Left renal cortex interstitium (tissue), 4 donors: ENCODE measurements at places on chromosomes 6 and 20. TPM values are rescaled to one million over a fixed set of nuclear protein-coding genes. Genes with fewer than 3 reads are reported as not detected.

Gene HLA-DMB
- polyA plus RNA-seq = 71.1 TPM

Gene BMP2
- polyA plus RNA-seq = 16.9 TPM

Gene CALHM5
- 2.1 TPM for polyA plus RNA-seq

Gene OR2H1
- not detected for polyA plus RNA-seq

Gene TGM2
- polyA plus RNA-seq = 35.9 TPM

Gene TCEA2
- 99.2 TPM for polyA plus RNA-seq

Gene NFKBIL1
- 18.4 TPM for polyA plus RNA-seq

Gene CD93
- polyA plus RNA-seq = 43.9 TPM

Gene REPS1
- polyA plus RNA-seq = 57.4 TPM

Gene ENPP5
- 18.4 TPM for polyA plus RNA-seq

Gene LPA
- polyA plus RNA-seq = 0.38 TPM

Gene APOBEC2
- polyA plus RNA-seq = 0.52 TPM

Gene SLC16A10
- polyA plus RNA-seq = 29.6 TPM

Gene MCHR2
- not detected for polyA plus RNA-seq

Gene VGLL2
- polyA plus RNA-seq = not detected

Gene HCRTR2
- 0.51 TPM for polyA plus RNA-seq

Gene NFKBIE
- 14.1 TPM for polyA plus RNA-seq

Gene MROH8
- polyA plus RNA-seq = 7.1 TPM

Gene FOXC1
- polyA plus RNA-seq = 79.4 TPM

Gene ARFGEF3
- polyA plus RNA-seq = 4.8 TPM

Gene MYLK4
- 1.8 TPM for polyA plus RNA-seq

Gene SOX4
- 141 TPM for polyA plus RNA-seq

Gene DAAM2
- polyA plus RNA-seq = 27.6 TPM

Gene PRIM2
- polyA plus RNA-seq = 16.6 TPM

Gene ZNF165
- 3.0 TPM for polyA plus RNA-seq

Gene NMBR
- 0.28 TPM for polyA plus RNA-seq

Gene GRM4
- 0.71 TPM for polyA plus RNA-seq

Gene SLC17A1
- 31.4 TPM for polyA plus RNA-seq

Gene MDFI
- 62.2 TPM for polyA plus RNA-seq

Gene MYB
- 4.5 TPM for polyA plus RNA-seq

Gene OR2H2
- 0.25 TPM for polyA plus RNA-seq

Gene PRSS35
- 55.3 TPM for polyA plus RNA-seq

Gene ECT2L
- 0.11 TPM for polyA plus RNA-seq

Gene MICA
- polyA plus RNA-seq = 3.6 TPM

Gene SIM1
- 21.1 TPM for polyA plus RNA-seq

Gene NOX3
- polyA plus RNA-seq = 2.1 TPM

Gene LY6G6F
- polyA plus RNA-seq = 0.44 TPM

Gene ADGB
- polyA plus RNA-seq = 1.1 TPM

Gene DEFB114
- not detected for polyA plus RNA-seq

Gene ACTL10
- 0.57 TPM for polyA plus RNA-seq

Gene MCCD1
- 16.0 TPM for polyA plus RNA-seq

Gene PDE10A
- 32.6 TPM for polyA plus RNA-seq

Gene ACTR5
- 10.9 TPM for polyA plus RNA-seq

Gene C4B
- 10.7 TPM for polyA plus RNA-seq

Gene PNLDC1
- polyA plus RNA-seq = not detected

Gene LCA5
- 11.6 TPM for polyA plus RNA-seq

Gene TFAP2A
- 39.3 TPM for polyA plus RNA-seq

Gene SLC2A10
- polyA plus RNA-seq = 16.1 TPM

Gene TBXT
- polyA plus RNA-seq = 0.07 TPM

Gene MUCL3
- polyA plus RNA-seq = 0.13 TPM

Gene SLC9A8
- polyA plus RNA-seq = 8.3 TPM

Gene PTK6
- polyA plus RNA-seq = 1.2 TPM

Gene TNF
- not detected for polyA plus RNA-seq
